CD4-positive, alpha-beta T cell treated with Interferon gamma for 1 hour (primary cell): ENCODE measurements at places on chromosomes 1 and 21.

DNA sequence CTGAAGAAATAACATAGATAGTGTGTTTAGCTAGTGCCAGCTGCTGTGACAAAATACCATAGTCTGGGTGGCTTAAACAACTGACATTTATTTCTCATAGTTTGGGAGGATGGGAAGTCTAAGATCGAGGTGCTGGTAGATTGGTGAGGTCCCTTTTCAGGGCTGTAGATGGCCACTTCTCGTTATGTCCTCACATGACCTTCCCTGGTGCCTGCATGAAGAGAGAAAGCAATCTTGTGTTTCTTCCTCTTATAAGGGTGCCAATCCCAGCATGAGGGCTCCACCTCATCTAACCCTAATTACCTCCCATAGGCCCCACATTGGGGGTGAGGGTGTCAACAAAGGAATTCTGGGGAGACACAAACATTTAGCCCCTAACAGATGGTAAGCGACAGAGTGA, 9.3 kb downstream of the MTARC2 start:
- no peak for DNase-seq

DNA sequence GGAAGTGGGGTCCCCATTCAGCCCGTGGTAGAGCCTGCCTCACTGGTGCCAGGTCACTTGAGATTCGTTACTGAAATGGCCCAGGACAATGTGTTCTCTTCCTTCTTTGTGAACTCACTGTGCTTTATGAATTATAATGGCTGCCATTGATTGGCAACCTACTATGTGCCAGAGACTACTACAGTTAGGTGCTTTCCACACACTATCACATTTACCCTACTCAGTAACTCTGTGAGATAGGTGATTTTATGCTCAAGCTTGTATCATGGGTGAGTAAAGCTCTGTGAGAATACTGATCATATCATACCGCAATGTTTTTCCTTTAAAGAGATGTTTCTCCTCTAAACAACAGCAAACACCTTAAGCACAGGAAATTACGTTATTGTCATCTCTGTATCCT, 225.9 kb downstream of the SMYD3 start:
- DNase-seq = no peak

- DNase-seq = no peak
Observed at GRCh38 chr1:70358921-70359564, 4.5 kb upstream of the ANKRD13C start.

GRCh38 chr1:70353601-70354331, 756 bp downstream of the ANKRD13C start:
- DNase-seq = no peak

GRCh38 chr1:39080831-39081270, 54.7 kb downstream of the NDUFS5 start:
- no peak for DNase-seq

GRCh38 chr1:48878191-48878940, 101.7 kb upstream of the BEND5 start:
- DNase-seq = no peak

DNA sequence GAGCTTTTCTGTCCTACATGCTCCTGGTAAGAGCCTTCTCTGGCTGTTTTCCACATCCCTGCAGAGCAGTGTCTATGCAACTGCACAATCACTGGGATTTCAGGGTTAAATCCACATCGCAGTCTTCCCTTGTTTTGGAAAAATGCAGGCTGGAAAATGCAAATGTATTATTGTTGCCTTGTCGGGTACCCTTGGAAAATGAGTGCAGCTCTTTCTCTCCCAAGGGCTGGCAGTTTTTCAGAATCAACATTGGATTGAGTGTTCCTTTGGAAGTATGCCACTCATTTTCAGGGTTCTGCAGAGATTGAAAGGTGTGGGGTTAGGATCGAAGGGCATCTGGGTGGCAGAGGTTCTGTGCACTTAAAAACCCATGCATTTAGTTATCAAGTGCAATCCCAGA, 3.2 kb downstream of the NOS1AP start:
- no peak for DNase-seq

DNA sequence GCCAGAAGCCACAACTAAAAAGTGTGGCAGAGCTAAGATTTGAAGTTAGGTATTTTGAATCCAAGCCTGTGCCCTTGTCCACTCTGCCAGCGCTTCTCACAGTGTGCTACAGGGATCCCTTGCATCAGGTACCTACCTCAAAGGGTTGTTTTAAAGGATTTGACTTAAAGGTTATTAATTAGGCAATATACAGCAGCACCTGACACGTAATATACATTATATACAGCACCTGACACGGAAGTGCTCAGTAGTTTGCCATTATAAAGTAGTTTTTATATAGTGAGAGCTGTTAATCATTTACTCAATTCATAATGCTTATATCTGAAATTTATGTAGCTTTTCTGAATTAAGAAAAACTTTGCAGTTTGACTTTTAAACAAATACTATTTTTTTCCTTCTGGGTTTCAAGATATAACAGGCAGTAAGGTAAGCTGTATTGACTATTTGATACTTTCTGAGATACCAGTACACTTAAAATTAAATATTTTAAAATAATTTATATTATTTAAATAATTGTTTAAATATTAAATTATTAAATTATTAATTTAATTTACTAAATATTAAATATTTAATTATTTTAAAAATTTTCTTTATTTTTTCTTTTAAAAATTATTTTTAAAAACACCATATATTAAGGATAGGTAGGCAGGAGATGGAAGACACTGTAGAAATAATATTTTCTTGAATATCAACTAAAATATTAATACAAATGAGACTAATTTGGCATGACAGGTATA, 33.3 kb downstream of the TSNAX start:
- DNase-seq = no peak

- no peak for DNase-seq
Observed at GRCh38 chr1:234458352-234459017, 20.5 kb downstream of the TARBP1 start.

DNA sequence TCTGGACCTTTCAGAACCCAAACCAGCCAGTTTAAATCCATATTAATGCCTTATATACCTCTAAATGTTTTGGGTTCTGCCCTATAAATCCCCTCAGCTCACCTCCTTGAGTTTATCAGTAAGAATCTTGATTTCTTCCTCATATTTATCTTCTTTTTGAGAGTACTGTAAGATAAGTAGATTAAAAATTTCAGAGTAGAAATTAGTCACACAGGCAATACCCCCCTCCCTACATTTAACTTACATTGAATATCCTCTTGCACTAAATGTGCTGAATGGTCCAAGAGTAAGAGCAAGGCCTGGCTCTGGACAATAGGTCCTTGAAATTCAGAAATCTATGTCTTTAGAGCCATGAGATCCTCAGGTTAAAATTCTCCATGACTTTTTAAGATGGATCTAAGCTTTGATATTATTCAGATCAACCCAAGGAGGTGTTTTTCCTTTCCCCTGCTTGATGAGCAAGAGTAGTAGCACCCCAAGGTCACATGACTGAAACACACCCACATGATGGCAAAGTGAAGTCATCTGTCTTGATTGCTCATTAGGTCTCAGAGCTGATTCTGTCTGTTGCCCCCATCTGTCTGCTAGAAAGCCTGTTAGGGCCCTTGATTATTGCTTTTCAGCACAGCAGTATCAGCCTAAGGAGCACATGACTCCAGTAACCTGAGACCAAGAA, 15.8 kb upstream of the NUP210L start:
- DNase-seq = no peak
